Calu3 (cell line): ENCODE measurements at places on chromosomes 11 and 22. TPM values are rescaled to one million over a fixed set of nuclear protein-coding genes. Genes with fewer than 3 reads are reported as not detected.

Gene JAML
- 0.07 TPM in 1 of 2 replicates, not detected in the other for total RNA-seq

Gene CLMP
- total RNA-seq, result not detected in 2 replicates

Gene MAJIN
- 0.56 TPM in 1 of 2 replicates, not detected in the other for total RNA-seq

Gene APOA5
- total RNA-seq, result not detected in 2 replicates

Gene GAL
- total RNA-seq, result 1.2 and 1.9 TPM in 2 replicates

Gene VSIG2
- not detected in 2 replicates for total RNA-seq

Gene OLFML1
- total RNA-seq, result not detected in 2 replicates

Gene ENTHD1
- not detected in 2 replicates for total RNA-seq

Gene PLEKHA7
- 138 and 167 TPM in 2 replicates for total RNA-seq

Gene CDC42BPG
- 26.5 and 33.0 TPM in 2 replicates for total RNA-seq

Gene CALCA
- 1.2 TPM in 1 of 2 replicates, not detected in the other for total RNA-seq

Gene TMEM109
- total RNA-seq, result 71.2 and 78.1 TPM in 2 replicates

Gene TAGLN
- 4.6 and 6.6 TPM in 2 replicates for total RNA-seq

Gene SLC25A17
- total RNA-seq, result 20.7 and 24.3 TPM in 2 replicates

Gene AGBL2
- 3.2 and 6.1 TPM in 2 replicates for total RNA-seq

Gene RFPL2
- total RNA-seq, result 0.52 and 0.71 TPM in 2 replicates

DNA sequence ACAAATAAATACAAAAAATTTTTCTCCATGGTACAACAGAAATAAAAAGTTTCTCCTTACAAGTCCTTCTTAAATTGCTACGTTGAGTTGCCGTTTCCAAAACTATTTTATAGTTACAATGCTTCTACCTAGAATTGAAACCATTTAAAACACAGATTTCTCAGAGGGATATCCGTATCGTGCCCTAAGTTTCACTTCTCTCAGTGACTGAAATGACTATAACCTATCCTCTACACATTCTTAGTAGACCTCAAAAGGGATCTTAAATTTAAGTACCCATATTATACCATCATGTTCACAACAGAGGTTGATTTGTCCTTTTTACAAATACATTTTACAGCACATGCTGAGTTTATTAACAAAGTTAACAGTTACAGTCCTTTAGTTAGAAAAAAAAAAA lies 44.1 kb downstream of the USP28 start:
- no peaks in the 10 kb centered on the region for H3K4me1 ChIP-seq
- H3K36me3 ChIP-seq, result no peaks in the 10 kb centered on the region
- H3K27ac ChIP-seq, result no peak overlapping the region
- H3K27me3 ChIP-seq, result no peaks in the 10 kb centered on the region

DNA sequence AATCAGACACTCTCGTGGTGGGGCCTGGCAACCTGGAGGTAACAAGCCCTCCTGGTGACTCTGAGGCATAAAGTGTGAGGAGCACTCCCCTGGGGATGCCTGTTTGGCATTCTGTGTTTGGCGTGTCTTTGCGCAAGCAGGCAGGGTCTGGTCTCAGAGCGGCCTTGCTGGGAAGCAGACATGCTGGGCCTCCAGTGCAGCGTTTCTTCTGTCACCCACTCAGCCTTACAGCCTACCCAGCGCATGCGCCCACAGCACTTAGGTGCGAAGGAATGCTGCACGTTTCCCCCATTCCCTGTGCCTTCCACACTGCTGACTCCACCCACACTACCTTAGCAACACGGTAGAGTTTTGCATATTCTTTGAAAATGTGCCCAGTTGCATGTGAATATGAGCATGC lies 7.4 kb upstream of the CXCR5 start:
- H3K4me1 ChIP-seq, result no peaks in the 10 kb centered on the region
- H3K27ac ChIP-seq, result no peak overlapping the region
- H3K36me3 ChIP-seq, result no peaks in the 10 kb centered on the region

DNA sequence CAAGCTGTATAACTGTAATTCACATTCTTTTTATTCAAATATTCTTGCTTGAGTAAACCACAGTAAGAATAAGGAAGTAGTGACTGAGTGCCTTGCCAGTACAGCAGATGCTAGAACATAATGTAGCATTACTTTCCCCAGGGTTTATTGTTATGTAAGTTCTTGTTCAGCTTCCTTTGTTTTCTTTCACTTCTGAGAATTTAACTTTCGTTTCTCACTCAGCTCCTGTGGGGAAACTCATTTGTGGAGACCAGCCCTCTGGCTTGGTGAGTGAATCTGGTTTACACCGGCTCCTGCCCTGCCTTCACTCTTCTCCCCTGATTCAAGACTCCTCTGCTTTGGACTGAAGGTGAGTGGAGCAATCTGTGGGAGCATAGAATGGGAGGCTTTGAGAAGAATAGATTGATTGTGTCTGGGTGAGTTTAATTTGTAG lies at the start of gene TRIM22:
TRIM22 (plus strand) TSS at position 240 of the 433 bp plus-strand sequence. CDS start 6,443 bp downstream, outside the sequence.
- peak within 1 kb of the TSS; percentile 75 for H3K27ac ChIP-seq
- peaks cover 8% of the 10 kb centered on the region for H3K36me3 ChIP-seq
- H3K4me1 ChIP-seq, result peaks cover 9% of the 10 kb centered on the region
- peak within 1 kb of the TSS; percentile 40 for H3K4me3 ChIP-seq
- H3K27me3 ChIP-seq, result no peaks in the 10 kb centered on the region

- no peak overlapping the region for H3K27ac ChIP-seq
- DNase-seq, result no peak
- H3K4me3 ChIP-seq, result no peak overlapping the region
- peaks cover 57% of the 10 kb centered on the region for H3K27me3 ChIP-seq
- no peaks in the 10 kb centered on the region for H3K36me3 ChIP-seq
These were observed 6.0 kb downstream of the ADAMTS8 start for GRCh38 chr11:130422251-130422995.

DNA sequence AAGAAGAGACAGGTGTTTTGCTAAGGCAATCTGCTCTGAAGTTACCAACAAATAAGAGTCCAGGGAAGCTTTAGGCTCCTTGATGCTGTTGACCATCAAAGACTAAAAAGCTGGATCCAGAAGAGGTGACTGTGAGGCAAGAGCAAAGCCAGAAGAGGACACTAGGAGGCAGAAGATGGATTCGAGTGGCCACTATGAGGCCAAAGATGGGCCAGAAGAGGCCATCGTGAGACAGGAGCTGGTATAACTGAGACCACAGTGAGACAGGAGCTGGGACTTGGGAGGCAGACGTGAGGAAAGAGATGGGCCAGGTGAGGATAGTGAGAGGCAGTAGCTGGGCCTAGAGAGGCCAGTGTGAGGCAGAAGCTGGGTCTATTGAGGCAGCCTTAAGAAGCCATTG lies 37.7 kb downstream of the OR4C45 start:
- no peaks in the 10 kb centered on the region for H3K36me3 ChIP-seq
- no peak for DNase-seq
- H3K27ac ChIP-seq, result no peak overlapping the region
- H3K4me3 ChIP-seq, result no peak overlapping the region
- no peaks in the 10 kb centered on the region for H3K27me3 ChIP-seq

- no peaks in the 10 kb centered on the region for H3K4me1 ChIP-seq
- DNase-seq, result no peak
- no peak overlapping the region for H3K27ac ChIP-seq
These were observed 901.4 kb upstream of the API5 start for GRCh38 chr11:42410251-42410955.

GRCh38 chr11:94757037-94757735 lies 11.0 kb upstream of the AMOTL1 start:
- H3K4me3 ChIP-seq, result no peak overlapping the region
- no peaks in the 10 kb centered on the region for H3K36me3 ChIP-seq
- H3K4me1 ChIP-seq, result no peaks in the 10 kb centered on the region
- DNase-seq, result no peak

GRCh38 chr11:118649941-118650340 lies 29.5 kb downstream of the TREH start:
- peaks cover 10% of the 10 kb centered on the region for H3K36me3 ChIP-seq
- no peaks in the 10 kb centered on the region for H3K27me3 ChIP-seq
- H3K4me1 ChIP-seq, result no peaks in the 10 kb centered on the region

DNA sequence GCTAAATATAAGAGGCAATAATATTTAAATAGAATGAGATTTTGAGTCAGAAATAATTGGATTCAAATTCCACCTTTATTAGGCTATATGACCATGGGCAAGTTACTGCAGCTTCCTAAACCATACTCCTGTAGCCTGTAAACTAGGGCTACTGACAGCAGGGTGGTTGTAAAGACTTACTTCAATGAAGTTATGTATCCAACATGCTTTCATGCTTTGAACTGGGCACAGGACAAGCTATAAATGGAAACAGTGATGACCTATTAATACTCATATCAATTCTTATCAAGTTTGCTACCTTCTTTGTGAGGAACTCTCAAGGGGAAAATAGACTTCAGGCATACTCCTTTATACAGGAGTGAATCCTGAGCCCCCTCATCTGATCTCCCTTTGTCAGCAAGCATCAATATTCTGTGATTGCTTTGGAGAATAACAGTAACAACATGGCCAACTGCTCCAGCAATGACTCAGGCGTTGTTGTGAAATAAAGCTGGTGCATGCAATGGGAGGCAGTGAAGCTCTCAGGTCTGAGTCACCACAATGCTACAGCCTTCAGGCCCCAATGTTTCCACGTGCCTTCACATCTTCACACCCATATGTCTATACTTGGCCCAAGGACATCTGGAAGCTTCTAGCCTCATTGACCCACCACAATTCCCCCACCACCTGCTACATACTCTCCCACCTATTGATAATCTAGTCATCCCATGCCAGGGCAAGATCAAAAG lies 102.5 kb downstream of the KCNA4 start:
- H3K27me3 ChIP-seq, result no peaks in the 10 kb centered on the region
- no peaks in the 10 kb centered on the region for H3K4me1 ChIP-seq
- H3K4me3 ChIP-seq, result no peak overlapping the region
- H3K36me3 ChIP-seq, result no peaks in the 10 kb centered on the region
- no peak for DNase-seq

DNA sequence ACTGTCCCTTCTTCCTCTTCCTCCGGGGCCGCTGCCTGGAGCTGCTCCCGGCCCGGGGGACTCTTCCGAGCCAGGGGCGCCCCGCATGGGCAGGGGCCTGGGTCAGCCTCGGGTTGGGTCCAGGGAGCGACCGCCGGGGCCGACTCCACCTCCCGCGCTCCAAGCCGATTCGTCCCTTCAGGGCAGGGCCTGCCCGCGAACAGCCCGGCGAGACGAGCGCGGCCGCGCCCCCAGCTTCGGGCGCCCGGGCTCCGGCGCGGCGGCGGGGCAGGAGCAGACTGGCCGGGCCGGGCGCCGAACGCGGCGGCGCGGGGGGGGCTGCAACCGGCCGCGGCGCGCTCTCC lies at the start of gene LARGE1:
LARGE1 (minus strand) TSS at position 280 of the 344 bp plus-strand sequence.
- peaks cover 22% of the 10 kb centered on the region for H3K36me3 ChIP-seq
- H3K27me3 ChIP-seq, result peaks cover 66% of the 10 kb centered on the region
- peak within 1 kb of the TSS; percentile 74 for H3K4me3 ChIP-seq
- peaks cover 17% of the 10 kb centered on the region for H3K4me1 ChIP-seq
- no peak within 1 kb of the TSS for H3K27ac ChIP-seq

- peaks cover 15% of the 10 kb centered on the region for H3K36me3 ChIP-seq
- DNase-seq, result no peak
- no peak overlapping the region for H3K4me3 ChIP-seq
- H3K27me3 ChIP-seq, result no peaks in the 10 kb centered on the region
- no peak overlapping the region for H3K27ac ChIP-seq
These were observed 19.4 kb downstream of the PIWIL4 start for GRCh38 chr11:94586546-94586945.

- DNase-seq, result no peak
- no peak overlapping the region for H3K4me3 ChIP-seq
- H3K36me3 ChIP-seq, result no peaks in the 10 kb centered on the region
- no peaks in the 10 kb centered on the region for H3K4me1 ChIP-seq
- H3K27me3 ChIP-seq, result no peaks in the 10 kb centered on the region
- no peak overlapping the region for H3K27ac ChIP-seq
These were observed 818.8 kb upstream of the CHORDC1 start for GRCh38 chr11:91041626-91042025.

- peaks cover 46% of the 10 kb centered on the region for H3K4me1 ChIP-seq
- DNase-seq, result no peak
- H3K27ac ChIP-seq, result peak overlapping the region; percentile 58
- H3K4me3 ChIP-seq, result peak overlapping the region; percentile 95
These were observed 355 bp upstream of the AP1B1 start for GRCh38 chr22:29388759-29389090.

DNA sequence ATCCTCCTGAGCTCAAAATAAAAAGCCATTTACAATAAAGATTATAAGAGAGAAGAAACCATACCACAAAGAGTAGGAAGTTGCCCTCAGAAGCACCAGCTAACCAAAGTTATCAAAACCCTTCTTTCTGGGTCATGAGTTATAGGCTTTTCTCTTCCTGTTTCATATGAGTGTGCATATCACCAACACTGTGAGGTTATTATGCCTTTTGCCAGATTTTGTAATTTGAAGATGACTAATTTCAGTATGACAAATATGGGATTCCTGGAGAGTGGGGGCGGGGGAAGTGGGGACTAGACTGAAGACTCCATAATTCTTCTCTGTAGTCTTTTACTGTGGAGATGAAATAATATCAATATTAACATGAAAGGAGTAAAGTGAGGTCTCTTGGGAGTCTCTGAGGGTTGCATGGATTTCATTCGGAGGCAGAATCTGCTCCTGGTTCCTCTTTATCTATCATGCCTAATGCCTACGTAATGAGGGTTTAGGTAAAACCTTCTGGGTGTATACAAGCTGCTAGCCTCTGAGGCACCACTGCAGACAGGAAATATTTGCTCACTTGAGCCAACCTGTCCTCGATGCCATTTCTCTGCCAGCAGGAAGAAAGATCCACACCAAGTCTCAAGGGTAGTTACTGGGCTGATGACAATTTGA lies 2.1 kb downstream of the LPXN start:
- peak; percentile 66 for DNase-seq
- peak overlapping the region; percentile 3 for H3K4me3 ChIP-seq
- H3K4me1 ChIP-seq, result peaks cover 22% of the 10 kb centered on the region
- H3K27me3 ChIP-seq, result no peaks in the 10 kb centered on the region

- no peak overlapping the region for H3K4me3 ChIP-seq
- DNase-seq, result no peak
- no peaks in the 10 kb centered on the region for H3K4me1 ChIP-seq
- no peaks in the 10 kb centered on the region for H3K27me3 ChIP-seq
- H3K36me3 ChIP-seq, result peaks cover 9% of the 10 kb centered on the region
- H3K27ac ChIP-seq, result no peak overlapping the region
These were observed 801.7 kb downstream of the BRD1 start for GRCh38 chr22:49025791-49026493.

DNA sequence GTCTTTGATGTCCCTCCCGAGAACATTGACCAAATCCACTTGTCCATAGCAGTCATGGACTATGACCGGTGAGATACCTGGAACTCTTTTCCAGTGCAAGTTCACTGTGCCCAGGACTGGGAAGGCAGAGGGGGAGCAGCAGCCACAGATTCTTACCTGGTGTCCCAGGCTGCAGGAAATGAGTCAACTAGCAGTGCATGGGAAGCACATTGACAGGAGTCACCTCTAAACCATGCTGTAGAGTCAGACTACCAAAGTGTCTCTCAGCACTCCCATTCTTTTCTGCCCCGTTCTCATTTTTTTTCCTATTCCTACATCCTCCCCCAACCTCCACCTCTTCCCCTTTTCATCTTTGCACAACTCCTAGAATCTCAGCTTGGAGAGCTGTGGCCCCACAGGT lies 67.2 kb upstream of the OLFML1 start:
- no peak for DNase-seq
- no peak overlapping the region for H3K4me3 ChIP-seq
- peaks cover 51% of the 10 kb centered on the region for H3K27me3 ChIP-seq
- no peak overlapping the region for H3K27ac ChIP-seq
- no peaks in the 10 kb centered on the region for H3K36me3 ChIP-seq
- peaks cover 17% of the 10 kb centered on the region for H3K4me1 ChIP-seq
